Stimulated activated CD4-positive, alpha-beta T cell treated with anti-CD3 and anti-CD28 coated beads, Interleukin-15, amount 100 ng/mL, for 24 hours (primary cell): ENCODE measurements at places on chromosomes 4 and X.
A peak's percentile ranks its signal among the peaks of the same experiment; 100 is the strongest.

GRCh38 chrX:140292188-140292587 lies 212.7 kb downstream of the SOX3 start:
- DNase-seq = no peak

DNA sequence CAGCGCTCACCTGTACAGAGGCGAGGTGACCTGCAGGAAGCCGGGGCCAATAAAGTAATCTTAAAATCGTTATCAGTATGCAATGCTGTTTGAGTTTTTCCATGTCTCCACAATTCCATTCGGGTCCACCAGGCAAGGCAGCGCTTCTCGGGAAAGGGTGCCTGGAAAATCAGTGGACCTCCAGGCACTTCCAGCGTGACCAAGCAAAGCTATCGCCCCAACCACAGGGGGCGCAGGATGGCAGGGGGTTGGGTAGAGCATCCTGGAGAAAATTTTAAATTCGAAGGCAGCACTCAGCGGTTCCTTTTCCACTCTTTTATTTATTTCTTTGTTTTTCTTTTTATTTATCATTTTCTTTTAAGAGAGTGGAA lies 5.4 kb upstream of the SOX3 start:
- no peak for DNase-seq

DNA sequence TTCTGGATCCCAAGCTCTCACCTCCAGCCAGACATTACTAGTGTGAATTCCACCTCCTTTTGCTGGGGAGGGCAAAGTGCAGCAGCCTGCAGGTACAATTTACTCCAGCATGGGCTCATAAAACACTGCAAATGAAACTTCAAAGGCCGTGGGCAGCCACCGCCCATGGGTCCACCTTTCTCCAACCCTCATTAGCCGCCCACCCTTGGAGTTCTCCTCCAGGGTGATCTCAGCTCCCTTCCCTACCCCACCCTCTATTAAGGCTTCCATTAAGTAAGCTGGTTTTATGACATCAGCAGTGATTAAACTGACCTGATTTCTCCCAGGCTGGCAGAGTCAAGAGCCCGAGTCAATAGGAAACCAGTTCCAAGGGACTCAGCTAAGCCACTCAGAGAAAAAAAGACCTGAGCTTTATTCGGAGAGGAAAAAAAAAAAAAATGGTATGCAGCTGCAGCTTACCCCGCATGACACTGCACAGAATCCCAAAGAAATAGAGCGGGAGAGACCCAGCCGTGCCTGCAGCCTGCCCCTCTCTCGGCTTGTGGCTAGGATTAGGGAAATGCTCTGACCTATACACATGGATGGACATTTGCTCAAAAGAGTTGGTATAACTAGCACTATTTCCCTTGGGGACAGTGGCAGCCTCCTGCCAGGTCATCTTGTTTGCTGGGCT lies 319.6 kb downstream of the PTTG2 start:
- no peak for DNase-seq

GRCh38 chrX:45794995-45795337 lies 594.3 kb upstream of the DIPK2B start:
- no peak for DNase-seq

DNA sequence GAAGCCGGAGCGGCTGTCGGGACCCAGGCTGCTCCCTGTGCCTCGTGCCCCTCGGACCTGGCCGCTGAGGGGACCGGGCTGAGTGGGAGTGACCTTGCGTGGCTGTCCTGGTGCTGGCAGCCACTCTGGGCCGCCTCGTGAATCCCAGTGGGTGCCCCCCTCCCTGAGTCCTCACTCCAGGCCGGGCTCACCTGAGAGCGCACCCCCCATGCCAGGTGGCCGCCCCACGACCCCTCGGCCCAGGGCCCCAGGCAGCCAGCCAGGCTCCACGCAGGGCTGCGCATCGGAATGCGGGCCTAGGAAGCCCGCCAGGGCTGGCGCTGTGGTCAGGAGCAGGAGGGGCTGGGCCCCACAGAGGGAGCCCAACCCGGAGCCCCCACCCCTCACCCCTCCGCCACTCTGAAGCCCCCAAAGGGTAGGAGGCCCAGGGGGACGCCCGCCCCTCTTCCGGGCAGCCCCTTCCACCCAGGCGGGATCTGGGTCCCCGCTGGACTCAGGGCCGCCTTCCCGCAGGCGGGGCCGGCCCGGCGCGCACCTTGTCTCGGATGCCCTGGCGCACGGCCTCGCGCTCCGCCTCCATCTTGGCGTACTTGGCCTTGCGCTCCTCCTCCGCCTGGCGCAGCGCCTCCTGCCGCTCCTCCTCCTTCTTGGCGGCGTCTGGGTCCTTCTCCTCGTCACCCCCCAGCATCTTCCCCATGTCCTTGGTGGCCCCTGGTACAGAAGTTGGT lies 33.9 kb downstream of the CPLX1 start:
- DNase-seq = peak; percentile 71

DNA sequence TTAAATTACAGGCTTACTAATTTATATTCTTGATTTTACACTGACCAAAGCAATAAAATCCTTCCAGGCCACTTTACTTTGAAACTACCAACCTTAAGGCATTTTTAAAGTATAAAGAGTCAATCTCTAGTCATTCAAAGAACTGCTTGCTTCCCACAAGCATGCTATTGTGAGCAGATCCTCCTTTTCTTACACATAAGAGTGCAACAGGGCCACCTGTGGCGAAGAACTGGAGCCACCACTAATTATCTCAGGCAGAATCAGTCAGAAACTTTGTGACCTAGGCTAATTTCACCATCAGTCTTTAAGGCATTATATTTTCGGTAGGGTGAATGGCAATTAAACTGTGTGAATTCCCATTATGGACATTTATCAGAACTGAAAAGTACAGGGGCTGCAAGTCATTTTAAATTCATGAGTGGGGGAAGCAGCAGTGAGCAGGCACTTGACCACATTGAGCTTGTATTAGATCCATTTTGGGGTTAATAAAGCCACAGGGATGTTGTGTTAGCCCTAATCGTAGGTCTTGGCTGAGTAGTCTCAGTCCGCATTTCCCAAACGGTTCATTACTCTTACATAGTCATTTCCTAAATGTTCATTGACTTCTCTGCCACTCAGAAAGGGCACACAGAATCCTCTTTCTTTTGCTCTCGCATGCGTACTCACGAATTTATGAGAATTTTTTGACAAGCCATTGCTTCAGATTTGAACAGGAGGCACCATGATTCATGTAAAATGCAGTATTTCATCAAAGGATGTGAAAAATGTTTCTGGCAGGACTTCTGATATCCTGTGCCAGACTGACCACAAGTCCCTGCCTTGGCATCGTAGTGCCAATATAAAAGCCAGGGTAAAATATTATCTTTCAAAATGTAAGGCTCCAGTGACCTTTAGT lies 39.8 kb downstream of the NPY2R start:
- DNase-seq = no peak

DNA sequence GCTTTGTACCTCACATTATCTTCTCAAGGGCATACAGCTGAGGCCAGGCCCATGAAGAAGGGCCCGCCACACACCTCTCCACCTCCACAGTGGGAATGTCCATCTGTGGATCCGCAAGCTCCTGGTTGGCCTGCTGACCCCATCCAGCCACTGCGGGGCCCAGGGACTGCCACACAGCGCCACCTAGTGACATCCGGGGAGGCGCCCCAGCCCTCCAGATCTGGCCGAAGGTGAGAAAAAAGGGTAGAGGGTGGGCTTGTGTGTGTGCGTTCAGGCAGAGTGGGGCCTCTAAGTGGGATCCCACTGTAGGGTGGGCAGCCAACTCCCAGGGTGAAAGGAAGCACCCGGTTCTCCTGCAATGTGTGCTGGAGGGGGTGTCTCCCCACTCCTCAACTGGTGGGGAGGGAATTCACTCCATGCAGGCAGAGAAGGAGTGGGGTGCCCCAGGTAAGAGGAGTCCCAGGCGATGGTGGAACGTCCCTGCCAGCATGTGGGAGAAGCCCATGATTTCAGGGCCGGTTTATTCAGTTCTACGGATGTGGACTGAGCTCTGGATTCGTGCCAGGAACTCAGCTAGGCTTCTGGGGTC lies 117.3 kb downstream of the ENPP6 start:
- peak; percentile 63 for DNase-seq

DNA sequence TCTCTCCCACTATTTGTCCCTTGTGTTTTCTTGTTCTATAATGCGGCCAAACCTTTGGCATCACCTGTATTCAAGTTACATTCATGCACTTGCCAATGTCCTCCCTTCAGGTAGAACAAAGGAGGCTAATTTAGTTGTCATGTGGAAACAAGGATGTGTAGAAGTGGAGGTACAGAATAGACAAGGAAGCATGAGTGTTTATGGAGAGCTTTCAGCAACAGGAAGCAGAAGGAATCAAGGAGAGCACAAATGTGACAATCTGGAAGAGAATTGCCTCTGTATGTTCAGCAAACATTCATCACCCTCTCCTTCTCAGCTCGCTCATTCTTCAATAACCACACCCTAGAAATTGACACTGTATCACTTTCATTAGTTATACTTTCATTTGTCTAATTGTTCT lies 103.4 kb downstream of the SLC7A11 start:
- DNase-seq = no peak

- DNase-seq = no peak
Observed at GRCh38 chr4:116024954-116025708, 911.7 kb upstream of the NDST4 start.

DNA sequence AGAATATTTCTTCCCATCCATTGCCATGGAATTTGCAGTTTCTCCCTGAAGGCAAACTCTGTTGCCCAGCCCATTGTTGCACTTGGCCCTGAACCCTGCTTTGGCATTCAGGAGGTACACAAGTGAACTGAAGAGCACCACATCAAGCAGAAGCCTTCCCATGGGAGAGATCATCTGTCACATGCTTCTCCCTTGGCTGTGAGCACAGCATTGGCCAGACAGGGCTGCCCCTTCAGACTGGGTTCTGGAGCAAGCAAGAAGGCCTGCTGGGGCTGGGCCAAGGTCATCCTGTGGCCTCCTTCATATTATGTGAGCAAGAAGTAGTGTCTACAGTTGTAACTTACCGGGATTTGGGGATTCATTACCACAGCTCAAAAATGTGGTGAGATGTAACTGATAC lies 22.7 kb downstream of the SCML1 start:
- DNase-seq = no peak

- no peak for DNase-seq
Observed at GRCh38 chr4:153533387-153533786, 67.2 kb downstream of the TMEM131L start.

- no peak for DNase-seq
Observed at GRCh38 chr4:2855584-2855983, 11.9 kb downstream of the ADD1 start.

GRCh38 chr4:8227201-8227770 lies 28.2 kb downstream of the SH3TC1 start:
- no peak for DNase-seq

- DNase-seq = no peak
Observed at GRCh38 chrX:22686138-22686541, 313.6 kb upstream of the DDX53 start.

DNA sequence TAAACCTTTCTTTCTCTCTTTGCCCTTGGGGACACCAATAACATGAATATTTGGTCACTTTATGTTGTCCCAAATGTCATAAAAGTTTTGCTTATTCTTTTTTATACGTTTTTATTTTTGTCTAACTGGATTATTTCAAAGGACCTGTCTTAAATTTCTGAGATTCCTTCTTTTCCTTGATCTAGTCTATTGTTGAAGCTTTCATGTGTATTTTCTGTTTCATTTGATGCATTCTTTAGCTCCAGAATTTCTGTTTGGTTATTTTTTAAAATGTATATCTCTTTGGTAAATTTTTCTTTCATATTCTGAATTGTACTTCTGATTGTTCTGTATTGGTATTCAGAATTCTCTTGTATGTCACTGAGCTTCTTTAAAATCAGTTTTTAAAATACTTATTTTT lies 88.3 kb downstream of the PTCHD1 start:
- DNase-seq = no peak
